Esophagus muscularis mucosa (tissue), 4 donors: ENCODE measurements at places on chromosomes 16 and 17. TPM values are rescaled to one million over a fixed set of nuclear protein-coding genes. Genes with fewer than 3 reads are reported as not detected.

GRCh38 chr16:28935346-28935745, 3.6 kb downstream of the CD19 start:
- no peak for DNase-seq

DNA sequence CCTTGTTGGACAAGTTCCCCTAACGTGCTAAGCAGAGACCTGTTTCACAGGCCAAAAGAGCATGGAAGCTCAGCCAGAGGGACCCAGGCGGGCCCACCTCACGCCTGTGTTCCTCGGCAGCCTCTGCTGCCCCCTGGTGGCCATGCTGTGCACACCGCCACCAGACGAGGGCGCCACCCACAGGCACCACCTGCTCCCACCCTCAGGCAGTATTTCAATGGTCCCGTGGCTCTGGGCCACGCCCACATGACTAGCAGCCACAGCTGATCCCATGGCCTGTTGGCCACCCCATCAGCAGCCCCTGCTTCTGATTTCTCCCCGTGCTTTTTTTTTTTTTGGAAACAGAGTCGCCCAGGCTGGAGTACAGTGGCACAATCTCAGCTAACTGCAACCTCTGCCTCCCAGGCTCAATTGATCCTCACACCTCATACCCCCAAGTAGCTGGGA, 18.9 kb downstream of the MPG start:
- DNase-seq, result peak; percentile 98

DNA sequence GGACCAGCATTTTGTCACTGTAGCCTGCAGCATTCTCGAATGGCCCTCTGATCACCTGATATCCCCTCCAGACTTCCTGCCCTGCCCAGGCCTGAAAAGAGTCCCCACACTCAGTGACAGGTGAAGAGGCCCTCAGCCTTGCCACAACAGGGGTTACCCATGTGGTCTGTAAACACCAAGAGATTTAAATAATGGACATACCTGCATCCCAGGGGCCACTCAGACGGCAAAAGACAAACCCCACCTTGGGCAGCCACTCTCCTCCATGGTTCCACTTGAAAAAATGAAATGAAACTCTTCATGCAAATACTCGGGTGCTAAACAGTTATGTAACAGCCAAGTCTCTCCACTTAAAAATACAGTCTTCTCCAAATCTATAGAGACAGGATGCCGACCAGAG, 22.9 kb upstream of the PECAM1 start:
- no peak for DNase-seq

DNA sequence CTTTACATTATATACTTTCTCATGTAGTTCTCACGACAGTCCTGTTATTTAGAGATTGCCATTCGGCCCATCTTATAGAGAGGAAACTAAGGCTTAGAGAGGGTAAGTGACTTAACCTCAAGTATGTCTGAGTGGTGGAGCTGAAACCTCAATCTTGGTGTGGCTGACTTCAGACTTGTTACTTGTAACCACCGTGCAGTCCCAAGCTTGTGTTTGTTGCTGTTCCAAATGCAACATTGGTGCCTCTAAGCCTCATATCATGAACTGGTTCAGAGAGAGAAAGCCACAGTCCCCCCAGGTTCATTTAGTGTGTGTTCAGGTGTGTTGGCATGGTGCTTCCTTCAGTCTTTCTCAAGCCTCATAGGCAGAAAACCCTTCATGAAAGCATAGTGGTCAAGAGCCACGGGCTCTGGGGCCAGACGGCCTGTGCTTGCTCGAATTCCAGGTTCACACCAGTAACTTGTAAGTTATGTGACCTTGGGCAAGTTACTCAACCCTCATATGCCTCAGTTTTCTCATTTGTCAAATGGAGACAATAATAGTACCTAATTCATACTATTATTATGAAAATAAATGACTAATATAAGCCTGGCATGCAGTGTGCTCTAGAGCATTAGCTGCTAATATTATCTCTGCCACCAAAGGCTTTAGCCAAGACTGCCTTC, 39.9 kb downstream of the CDH1 start:
- no peak for DNase-seq

- DNase-seq, result no peak
Observed at GRCh38 chr17:64777415-64778239, 115.5 kb upstream of the SMURF2 start.

DNA sequence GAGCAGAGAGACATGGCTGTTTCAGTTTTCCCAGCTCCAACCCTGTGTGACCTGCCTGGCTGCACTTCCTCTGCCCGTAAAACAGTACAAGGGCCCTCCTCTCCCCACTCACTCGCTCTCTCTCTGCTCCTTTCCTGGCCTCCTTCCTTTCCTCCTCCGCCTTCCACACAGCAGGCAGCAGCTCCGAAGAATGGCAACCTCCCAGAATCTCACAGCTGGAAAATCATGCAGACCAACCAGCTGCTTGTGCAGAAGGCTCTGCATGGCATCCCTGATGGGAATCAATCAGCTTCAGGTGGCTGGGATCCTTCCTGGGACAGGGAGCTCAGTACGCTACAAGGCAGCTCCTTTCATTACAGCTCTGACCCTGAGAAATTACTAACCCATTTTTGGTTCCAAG, 27.4 kb downstream of the TMEM132E start:
- no peak for DNase-seq

DNA sequence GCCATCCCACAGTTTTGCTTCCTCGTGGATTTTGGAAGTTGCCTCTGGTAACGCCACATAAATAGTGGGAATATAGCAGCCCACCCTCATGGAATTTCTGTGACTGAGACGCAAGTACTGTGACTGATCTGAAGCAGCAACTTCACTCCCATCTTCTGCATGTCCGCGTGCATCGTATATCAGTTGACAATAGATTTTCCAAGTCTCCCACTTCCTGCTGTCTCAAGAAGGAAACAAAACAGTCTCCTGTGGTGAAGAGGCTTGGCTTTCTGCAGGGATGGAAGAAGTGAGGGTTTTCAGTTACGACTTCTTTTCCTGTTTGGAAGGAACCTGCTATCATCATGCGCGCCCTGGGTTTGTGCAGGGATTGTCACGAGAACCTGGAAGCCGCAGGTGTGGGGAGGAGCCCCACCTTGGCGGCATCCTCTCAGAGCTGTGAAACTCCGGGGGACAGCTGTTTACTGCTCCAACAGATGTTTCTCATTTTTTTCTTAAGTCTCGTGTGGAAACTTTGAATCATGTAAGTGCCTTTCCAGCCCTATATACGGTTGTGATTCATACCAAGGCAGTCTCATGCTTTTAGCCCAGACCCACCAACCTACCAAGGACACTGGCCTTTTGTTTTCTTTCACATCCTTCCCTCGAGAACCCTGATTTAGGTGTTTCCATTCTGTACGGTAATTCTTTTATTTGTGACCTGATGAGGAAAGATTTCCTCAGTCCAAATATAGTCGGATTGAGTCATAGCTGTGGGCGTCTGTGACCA, 57.5 kb downstream of the WIPI1 start:
- peak; percentile 64 for DNase-seq

DNA sequence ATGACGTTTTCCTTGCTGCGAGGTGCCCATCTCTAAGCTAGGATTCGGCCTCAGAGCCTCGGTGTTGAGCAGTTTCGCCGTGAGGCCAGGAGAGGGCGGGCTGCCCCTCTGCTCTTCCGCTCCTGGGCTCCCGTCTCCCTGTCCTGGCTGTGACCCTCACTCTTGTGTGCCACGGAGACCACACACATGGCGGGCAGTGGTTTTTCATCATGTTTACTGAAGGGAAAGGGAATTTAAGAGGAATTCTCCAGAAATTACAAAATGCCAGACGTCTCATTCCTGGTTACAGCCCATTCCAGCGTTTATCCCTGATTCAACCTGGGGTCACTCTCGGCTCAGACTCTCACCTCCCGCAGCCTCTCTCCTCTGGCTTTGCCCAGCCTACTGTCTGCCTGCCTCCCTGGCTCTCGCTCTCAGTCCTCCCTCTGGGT, 96.8 kb upstream of the ELAC2 start:
- DNase-seq, result no peak

The ZNF423 gene
- total RNA-seq, result 9.1 TPM

The TPSG1 gene
- 0.39 TPM for total RNA-seq

The SLC5A2 gene
- total RNA-seq, result not detected

The PRAC1 gene
- not detected for total RNA-seq

The CRISPLD2 gene
- 230 TPM for total RNA-seq

The PRRT2 gene
- 11.2 TPM for total RNA-seq

The DERL2 gene
- total RNA-seq, result 32.4 TPM

The CD300LF gene
- total RNA-seq, result not detected
